ENCODE measurements at places on chromosomes 4 and X.
A peak's percentile ranks its signal among the peaks of the same experiment; 100 is the strongest.

- peak; percentile 70 for DNase-seq
These were observed 13.7 kb upstream of the SCOC start for GRCh38 chr4:140359562-140360427.

- DNase-seq: no peak
These were observed 38.5 kb downstream of the TMEM156 start for GRCh38 chr4:38993683-38994082.

- DNase-seq: no peak
These were observed 1655.8 kb upstream of the TENM3 start for GRCh38 chr4:180587379-180587778.

DNA sequence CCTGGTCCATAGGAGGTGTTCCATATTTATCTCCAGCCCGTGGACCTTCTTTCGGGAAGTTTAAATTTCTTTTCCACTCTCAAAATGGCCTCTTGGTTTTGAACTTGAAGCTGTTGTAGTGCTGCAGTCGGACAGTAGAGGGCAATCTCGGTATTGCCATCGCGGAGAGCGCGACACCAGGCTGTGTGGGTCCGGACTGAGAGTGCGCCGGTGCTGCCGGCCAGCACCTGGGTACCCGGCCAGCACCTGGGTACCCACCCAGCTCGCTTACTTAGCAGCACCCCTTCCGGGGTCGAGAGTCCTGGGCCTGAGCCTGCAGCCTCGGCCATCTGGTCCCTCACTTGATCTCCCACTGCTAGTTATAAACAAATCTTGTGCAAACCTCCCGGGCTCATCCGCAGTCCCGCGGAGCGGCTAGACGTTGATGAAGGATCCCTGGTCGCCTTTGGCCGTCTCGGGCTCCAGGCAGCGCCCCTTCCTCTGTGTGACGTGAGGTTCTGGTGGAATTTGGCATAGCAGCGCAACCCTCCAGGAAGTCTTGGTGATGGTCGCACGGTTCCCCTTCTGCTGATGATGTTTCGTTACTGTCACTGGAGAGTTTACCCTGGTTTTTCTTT is 18.0 kb downstream of the FAM9A start:
- no peak for DNase-seq

GRCh38 chr4:170497689-170498088 is 407.9 kb upstream of the AADAT start:
- no peak for DNase-seq

DNA sequence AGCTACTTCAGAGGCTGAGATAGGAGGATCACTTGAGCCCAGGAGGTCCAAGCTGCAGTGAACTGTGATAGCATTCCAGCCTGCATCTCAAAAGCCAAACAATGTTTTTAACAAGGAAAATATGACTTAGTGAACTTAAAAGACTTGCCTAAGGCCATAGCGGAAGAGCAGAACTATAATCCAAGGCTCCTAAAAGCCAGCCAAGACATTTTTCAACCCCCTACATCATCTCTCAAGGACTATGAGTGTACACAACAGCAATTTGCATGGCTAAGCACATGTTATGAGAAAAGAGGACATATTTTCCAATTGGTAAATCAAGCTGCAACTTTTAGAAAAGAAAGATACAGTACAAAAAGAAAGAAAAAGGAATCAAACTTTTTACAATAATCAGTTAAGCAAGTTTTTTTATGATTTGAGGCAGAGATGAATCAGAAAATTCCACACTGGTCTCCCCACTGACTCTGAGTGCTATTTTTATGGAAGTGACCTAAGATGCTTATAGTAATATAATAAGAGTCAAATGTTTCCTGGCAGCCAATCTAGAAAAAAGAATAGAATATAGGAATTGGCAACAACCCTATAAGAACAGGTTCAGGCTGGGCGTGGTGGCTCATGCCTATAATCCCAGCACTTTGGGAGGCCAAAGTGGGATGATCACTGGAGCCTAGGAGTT is 9.8 kb upstream of the ACOT9 start:
- DNase-seq: no peak

DNA sequence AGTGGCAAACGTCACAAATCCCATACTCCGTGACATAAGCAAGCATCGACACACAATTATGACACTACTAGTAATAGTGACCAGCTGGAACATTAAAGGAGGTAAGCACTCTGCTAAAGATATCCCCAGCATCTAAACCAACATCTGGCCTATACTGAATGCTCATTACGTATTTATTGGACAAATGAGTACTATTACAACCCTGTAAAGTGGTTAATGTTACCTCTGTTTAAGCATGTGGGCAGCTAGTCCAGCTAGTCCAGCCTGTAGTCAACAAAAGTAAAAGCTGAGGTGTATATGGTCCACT is 419 bp upstream of the RPGR start:
- no peak for DNase-seq

- DNase-seq: no peak
These were observed 24.4 kb upstream of the BCORL1 start for GRCh38 chrX:129958083-129958465.

DNA sequence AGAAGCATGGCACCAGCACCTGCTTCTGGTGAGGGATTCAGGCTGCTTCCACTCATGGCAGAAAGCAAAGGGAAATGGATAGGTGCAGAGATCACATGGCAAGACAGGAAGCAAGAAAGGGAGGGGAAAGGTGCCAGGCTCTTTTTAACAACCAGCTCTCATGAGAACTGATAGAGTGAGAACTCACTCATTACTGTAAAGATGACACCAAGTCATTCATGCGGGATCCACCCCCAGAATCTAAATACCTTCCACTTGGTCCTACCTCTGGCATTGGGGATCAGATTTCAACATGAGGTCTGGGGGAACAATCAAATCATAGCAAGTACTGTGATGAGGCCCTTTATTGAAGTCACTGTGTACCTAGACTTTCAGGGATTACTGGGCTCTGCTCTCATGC is 72.0 kb upstream of the PRDM5 start:
- DNase-seq: no peak

GRCh38 chrX:128975745-128976144 is 547.5 kb downstream of the SMARCA1 start:
- peak; percentile 61 for DNase-seq

DNA sequence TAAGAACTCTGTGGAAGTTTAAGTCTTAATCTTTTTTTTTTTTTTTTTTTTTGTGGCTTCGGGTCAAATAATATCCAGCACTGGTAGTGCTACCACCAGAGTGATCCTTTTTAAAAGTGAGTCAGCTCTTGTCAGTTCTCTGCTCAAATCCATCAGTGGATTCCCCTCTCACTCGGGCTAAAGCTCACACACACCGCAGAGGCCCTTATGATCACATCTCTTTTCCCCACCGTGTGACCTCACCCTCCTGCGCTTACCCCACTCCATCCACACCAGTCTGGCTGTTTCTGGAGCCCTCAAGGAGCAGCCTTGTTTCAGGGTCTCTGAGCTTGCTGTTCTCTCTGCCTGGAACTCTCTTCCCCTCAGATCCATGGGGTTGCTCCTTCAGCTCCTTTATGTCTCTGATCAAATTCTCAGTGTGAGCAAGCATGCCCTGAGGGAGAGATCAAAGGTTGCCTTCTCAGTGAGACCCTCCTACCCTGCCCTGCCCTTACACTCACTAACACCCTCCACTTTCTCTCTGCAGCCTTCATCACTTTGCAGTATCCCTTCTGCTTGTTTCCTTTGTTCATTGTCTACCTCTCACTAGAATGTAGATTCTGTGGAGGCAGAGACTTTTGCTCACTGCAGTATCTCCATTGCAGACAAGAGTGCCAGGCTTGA is 19.8 kb upstream of the BEND4 start:
- DNase-seq: no peak

GRCh38 chr4:119652998-119653397 is 24.4 kb upstream of the PDE5A start:
- no peak for DNase-seq

DNA sequence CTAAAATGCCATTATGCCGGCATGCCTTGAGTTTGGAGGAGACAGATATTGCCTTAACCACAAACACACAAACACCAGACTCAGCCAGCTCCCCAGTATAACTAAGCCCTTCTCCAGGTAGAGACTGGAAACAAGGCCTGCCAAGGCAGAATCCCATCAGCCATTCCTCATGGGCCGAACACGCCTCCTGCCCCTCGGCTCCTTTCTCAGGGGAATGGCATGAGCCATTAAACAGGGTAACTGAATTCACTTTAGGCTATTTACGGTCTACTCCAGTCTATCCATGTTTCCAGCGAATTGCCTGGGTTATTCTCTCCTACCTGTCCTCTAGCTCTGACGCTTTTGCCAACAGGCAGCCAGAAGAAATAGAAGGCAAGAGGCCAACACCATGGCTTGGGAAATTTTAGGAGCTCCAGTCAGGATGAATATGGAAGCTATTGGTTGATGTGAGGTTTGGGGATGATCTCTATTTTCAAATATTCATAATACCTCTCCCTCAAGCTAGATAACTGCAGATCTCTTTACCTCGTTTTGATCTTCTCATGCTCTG is 4.9 kb downstream of the SEL1L3 start:
- no peak for DNase-seq

GRCh38 chrX:19875050-19875431 is 12.4 kb downstream of the SH3KBP1 start:
- no peak for DNase-seq

- no peak for DNase-seq
These were observed 64.8 kb downstream of the HPGD start for GRCh38 chr4:174457468-174457867.

DNA sequence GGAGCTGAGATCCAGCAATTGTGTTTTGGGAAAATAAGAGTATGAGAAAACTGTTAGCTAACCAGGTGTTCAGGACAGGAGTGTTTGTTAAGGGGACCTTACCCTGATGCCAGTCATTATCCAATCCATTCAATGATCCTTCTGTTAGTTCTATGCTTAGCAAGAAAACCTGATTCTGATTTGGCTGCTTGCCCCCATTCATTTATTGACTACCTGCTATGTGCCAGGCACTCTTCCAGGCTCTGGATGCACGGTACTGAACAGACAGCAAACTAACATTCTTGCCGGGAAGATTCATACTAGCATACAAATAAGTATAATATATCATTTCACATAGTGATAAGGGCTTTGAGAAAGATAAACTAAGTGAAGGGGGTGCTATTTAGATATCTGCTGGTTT is 1.0 kb upstream of the MECP2 start:
- no peak for DNase-seq

DNA sequence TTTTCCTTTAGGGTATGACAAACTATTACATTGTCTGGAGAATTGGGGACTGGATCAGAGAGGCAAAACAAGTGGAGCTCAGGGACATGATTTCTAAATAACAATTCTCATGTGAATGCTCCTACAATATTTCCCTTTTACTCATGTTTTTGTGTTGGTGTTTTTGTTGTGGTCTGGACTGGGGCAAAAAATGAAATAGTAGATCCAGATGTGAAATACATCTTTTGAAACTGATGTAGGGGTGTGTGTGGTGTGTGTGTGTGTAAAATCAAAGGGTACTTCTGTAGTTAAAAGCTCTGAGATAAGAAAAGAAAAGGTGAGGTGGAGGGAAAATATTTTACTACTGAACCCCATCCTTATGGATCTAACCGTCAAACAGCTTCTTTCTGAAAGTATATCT is 188.4 kb upstream of the RPL34 start:
- DNase-seq: no peak

- DNase-seq: no peak
These were observed 30.3 kb downstream of the OPHN1 start for GRCh38 chrX:68403038-68403437.

- DNase-seq: no peak
These were observed 19.9 kb downstream of the RPS6KA6 start for GRCh38 chrX:84168095-84168494.

DNA sequence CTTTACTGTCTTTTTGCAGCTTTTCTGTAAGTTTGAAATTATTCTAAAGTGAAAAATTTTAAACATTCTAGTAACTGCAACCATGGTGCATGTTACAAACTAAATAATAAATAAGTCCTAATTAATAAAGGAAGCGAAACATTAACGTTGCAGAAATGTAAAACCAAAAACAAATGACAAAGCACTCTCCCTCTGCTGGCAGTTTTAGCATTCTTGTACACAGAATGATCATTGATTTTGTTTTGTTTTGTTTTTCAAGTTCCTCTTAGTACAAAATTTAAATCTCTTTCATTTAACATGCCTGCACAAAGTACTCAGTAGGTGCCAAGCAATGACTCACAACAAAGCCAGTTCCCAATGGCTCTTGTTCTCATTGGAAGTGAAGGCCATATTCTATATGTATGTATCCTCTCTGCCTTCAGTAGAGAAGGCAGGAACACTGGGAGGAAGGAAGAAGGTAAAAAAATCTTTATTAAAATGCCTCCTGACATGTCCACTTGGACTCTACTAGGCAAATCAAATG is 13.7 kb upstream of the TMSB4X start:
- DNase-seq: no peak

DNA sequence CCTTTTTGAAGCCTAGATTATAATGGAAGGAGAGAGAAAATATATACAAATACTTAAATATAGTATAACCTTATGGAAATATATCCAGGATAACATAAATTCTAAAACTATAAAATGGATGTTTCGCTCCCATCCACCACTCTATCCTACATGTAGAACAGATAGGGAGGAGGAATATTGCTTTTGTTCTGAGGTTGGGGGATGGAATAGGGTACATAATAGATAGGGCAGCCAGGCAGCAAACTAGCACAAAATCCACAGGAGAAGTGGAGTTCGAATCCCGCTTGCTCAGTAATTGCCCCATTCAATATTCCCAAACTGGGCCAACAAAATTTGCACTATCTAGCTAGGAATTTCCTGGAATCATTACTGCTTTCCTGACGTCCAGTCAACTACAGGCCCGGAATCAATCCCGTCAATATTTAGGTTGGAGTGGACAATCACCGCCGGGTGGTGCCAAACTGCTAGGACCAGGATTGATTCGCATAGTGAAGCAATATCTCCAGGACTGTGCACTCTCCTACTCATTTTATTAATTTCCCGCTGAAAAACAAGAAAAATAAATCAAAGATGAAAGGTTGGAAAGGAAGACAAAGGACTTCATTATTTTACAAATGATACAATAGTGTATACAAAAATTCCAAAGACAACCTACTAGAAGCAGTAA is 40.4 kb upstream of the PAPSS1 start:
- DNase-seq: no peak

DNA sequence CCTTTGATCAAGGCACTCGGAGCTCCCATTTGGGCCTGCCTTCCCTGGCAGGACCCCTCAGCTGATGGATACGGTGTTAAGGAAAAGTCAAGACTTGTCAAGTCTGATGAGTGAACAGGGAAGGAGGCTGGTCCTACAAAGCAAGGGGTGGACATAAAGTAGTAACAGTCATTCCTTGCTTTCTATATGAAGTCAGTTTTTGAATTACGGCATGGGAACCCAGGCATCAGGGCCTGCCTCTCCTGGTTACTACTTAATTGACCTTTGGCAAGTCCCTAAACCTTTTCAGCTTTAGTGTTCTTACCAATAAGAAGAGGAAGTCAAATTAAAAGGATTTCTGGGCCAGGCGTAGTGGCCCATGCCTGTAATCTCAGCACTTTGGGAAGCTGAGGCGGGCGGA is 7.0 kb downstream of the CHST7 start:
- no peak for DNase-seq

- no peak for DNase-seq
These were observed 167.2 kb upstream of the SLIT2 start for GRCh38 chr4:20084488-20084887.

All from progenitor cell of endocrine pancreas (in vitro differentiated cells).